ENCODE measurements at places on chromosomes 3 and 15.

- DNase-seq, result no peak
Measured at GRCh38 chr15:35209838-35210237, 124.7 kb upstream of the NANOGP8 start.

- DNase-seq, result no peak
Measured at GRCh38 chr15:51348688-51349087, 7.2 kb downstream of the GLDN start.

DNA sequence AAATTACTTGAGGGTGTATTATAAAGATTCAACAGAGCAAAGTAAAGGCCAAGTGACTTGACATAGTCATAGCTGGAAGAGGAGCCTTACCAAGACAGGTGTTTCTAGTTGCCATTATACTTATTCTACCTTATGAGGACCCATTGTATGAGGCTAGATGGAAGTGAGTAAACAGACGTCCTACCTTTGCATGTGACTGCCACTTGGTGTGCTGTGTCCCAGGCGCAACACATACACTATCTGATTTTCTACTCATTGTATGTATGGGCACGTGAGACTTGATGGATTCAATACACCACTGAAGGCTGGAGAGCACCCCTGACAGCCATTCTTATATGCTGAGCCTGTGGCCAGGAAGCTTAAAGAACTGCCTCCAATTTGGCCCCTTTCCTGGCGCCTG, 40.5 kb downstream of the BOC start:
- DNase-seq, result no peak

GRCh38 chr15:92466834-92467233, 73.2 kb downstream of the ST8SIA2 start:
- no peak for DNase-seq

- no peak for DNase-seq
Measured at GRCh38 chr15:31440754-31441311, 114.2 kb downstream of the KLF13 start.

DNA sequence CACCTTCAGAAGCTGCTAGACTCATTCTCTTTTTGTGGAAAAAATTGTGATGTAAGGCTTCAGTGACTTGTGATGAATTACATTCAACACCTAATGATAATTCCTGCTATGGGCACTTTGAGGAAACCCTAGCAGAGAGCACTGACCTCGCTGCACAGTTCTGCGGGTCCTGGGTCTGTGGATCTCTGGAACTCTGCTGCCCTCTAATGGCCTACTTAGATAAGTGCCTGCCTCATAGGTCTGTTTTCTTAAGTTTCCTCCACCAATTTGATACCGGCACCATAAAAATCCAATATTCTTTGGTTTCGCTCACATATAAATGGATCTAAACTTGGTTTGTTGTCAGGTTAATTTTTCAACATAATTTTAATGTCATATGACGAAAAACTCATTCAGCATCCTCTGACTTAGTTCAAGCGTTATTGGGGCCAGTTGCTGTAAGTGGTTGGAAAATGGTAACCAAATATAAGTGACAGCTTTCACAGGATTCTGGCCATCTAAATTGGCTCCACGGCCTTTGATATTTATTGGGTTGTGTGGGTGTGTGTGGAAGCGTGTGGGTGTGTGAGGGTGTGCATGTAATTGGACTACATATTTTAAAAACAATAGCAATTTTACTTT, 10.4 kb downstream of the SLITRK3 start:
- DNase-seq, result no peak

DNA sequence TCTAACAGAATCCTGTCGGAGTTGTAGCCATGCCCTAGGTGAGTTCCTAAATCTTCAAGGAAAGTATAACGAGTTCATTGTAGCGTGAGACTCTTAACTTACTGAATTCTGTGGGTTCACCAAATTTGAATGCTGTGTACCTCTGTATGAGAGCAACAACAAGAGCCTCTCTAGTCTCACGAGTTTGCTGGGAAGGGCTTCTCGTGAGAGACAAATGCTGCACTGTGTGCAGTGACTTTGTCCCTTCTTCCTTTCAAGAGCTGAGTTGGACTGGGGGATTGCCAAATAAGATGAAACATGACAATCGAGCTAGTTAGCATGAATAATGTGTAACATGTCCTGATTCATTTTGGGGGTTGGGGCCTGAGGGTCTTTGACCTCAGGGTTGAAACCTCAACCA, 32.2 kb downstream of the KAT2B start:
- DNase-seq, result no peak

GRCh38 chr3:81516042-81516441, 245.4 kb downstream of the GBE1 start:
- DNase-seq, result no peak

DNA sequence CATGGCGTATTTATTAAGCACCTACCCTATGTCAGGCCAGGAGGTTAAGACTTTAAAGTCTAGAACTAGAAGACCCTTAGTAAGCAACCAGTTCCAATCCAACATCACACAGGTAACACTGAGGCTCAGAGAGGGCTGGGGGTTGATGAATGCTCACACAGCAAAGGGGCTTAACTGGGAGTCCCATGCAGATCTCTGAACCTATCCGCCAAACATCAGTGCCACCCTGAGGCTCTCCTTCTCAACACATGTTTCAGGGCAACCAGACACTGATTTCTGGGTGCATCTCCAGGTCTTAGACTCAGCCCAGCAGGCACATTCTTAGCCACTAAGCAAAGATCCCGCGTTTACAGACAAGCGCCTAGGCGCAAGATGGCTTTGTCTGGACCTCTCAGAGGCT, 92.0 kb upstream of the SLC6A11 start:
- DNase-seq, result no peak

- DNase-seq, result no peak
Measured at GRCh38 chr15:40829115-40829514, 607 bp upstream of the PPP1R14D start.

DNA sequence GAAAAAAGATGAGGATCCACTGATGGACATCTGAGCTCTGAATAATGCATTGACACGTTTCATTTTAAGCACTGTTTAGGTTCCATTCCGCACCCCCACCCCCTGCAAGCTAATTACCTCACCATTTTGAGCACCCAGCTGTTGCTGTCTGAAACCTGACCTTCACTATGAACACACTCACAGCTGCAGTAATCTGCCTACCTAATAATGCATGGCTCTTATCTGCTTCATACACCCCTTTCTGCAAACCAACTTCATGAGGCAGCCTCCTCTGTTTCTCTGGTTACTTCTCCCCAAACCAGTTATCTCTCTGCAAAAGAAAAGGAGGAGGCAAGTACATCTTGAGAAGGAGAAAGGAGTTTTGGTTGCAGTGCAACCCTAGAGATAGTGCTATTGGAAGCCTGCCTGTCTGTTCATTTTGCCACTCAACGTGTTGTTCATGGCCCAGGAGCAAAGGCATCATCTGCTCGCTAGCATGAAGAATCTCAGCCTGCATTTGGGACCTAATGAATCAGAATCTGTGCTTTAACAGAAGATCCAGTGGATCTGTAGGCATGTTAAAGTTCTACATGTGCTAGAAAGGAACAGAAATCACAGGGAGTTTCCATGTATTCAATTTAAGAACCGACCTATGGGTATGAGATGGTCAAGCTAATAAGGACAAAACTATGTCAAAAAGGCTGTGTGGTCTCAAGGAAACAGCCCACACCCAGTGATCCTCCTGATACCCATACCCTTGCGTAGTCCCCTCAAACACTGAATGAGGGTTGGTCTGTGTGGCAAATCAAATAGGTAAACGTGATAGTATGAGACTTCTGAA, 87.2 kb downstream of the MB21D2 start:
- DNase-seq, result no peak

DNA sequence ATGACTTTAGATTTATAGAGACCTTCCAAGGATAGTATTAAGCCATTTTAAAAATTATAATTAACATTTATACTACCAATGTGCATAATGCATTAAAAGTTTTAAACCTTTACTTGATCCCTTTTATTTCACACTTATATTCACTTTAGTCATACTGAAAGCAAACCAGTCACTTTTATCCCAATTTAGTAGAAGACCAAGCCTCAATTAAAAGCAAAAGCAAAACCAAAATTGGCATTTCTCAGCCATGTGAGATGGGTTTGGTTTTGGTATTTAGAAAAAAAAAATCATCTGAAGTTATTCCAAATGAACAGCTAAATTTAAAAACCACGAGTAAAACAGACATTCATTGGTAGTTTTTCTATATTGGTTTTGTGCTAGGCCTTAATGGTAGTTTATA, 249.4 kb downstream of the LPP start:
- DNase-seq, result no peak

DNA sequence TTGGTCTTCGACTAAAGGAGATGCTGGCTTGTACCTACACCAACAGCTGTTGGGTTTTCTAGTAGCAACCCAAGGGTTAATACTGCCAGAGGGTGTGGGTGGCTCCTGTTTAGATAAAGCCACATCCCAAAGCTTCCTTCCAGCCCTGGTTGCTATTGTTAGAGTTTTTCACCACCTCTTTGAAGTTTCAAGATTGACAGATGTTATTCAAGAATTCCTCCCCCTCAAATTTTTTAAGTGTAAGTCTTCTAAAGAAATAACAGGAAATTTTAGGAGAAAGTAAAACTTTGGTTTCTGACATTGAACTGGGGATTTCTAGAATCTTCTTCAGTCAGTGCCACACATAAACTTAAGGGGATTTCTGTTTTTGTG, 60.9 kb downstream of the TGFBR2 start:
- DNase-seq, result no peak

DNA sequence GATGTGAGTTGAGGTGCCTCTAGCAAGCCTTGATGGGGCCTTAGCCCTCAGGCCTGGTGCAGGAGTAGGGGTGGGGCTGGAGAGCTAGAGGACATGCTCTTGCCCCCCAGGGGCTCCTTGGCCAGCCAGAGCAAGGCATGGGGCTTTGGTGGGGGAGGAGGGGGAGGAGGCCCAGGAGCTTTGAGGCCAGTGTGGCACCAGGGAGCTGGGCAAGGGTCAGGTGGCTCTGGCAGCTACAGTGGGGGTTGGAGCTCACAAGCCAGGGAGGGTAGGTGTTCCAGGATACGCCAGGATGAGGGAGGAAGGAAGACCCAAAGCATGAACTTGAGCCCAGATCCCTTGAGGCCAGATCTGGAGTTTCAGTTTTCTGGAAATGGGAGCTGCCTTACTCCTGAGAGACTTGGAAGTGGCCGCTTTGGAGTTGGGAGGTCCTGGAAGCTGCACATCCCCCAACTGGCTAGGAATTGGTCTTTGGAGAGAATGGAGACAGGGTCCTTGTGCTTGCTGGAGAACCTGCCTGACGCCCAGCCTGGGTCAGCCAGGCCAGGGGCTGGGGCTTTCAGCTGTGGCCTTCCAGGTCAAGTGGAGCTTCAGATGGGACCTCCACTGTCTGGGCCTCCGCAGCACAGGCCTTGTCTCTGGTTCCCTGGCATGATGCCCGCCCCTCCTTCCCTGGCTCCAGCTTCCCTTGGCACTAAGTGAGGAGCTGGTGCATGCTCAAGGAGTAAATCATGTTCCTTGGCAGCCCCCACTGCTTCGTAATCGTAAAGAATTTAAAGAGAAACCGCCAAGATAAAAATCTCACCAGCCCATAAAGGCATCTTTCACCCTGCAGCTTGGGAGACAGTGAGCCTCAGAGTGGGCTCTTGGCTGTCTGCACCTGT, 8.7 kb downstream of the SEMA3F start:
- DNase-seq, result peak; percentile 65

DNA sequence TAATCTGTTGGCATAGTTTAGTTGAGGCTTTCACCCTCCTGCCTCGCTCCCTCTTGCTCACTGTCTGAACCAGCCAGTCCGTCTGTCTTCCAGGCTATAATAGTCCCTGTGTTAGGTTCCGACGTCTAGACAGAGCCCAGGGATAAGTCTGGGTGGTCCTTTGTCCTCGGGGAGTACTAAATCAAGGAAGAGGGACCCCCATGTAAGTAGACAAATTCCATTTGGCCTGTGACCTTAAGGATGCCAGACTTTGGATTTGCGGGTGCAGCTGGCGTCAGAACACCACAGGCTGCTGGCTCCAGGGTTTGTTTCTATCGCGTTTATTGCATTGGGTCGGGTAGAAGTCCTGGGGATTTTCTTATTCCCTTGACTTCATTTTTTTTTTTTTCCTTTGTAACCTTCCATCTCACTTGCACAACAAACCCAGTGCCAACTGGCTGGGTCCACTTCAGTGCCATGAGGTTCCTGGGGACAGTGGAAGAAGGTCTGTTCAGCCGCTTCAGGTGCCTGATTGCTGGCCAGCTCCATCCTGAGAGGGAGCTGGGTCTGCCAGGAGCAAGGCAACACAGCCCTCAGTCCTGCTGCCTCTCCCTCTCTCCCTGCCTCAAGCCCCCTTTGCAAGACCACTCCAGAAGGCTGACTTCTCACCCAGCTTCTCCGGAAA, 95.4 kb upstream of the KLHL25 start:
- no peak for DNase-seq

- DNase-seq, result no peak
Measured at GRCh38 chr3:141740349-141740748, 2.3 kb downstream of the RNF7 start.

- DNase-seq, result no peak
Measured at GRCh38 chr3:117480525-117480924, 770.9 kb downstream of the TUSC7 start.

DNA sequence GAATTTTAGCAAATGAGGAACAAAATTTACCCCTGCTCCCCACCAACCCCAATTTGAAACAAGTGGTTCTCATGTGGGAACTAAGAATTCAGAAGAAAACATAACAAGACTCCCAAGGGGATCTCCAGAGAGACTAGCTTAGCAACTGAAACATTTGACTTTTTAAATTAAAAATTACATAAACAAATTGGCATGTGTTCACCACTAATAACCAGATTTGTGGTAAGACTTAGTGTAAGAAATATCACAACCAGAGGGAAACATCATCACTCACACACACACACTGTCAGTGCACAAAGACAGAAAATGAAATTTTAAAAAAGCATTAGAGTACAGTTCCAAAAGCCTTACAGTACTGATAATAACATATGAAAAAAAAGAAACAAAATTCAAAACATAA, 348.8 kb downstream of the CGGBP1 start:
- no peak for DNase-seq

- DNase-seq, result no peak
Measured at GRCh38 chr3:10157031-10157430, 7.7 kb upstream of the IRAK2 start.

GRCh38 chr3:186534113-186534669, 10.0 kb downstream of the CRYGS start:
- DNase-seq, result no peak

DNA sequence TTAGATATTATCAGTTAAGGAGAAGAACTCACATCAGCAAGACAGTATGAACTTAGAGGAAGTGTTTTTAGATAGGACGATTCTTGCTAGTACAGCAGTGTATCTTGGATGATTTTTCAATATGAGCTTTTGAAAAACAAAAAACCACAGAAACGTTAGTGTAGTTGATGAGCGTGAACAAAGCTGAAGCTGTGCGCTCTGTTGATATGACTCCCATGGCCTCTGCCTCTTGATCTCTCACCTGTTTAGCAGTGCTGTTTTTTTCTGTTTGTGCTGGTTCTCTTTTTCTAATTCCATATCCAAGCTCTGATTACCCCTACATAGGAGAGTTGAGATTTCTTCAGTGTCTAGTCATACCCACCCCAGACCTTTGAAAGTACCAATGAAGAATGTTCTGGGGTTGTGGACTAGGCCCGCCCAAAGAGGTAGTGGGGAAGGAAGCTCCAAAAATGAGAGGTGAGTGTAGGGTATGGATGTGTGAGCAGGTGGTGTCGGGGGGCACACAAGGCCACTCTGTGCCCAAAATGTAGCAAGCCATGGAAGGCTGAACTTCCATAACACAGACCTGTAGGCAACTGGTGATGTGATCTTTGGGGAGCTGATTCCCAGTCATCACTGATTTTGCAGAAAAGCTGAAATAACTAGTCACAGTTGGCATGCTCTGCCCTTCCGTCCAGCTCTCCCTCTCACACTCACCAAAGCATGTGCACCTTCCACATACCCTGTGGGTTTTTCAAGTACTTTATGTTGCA, 20.0 kb upstream of the CMTM7 start:
- DNase-seq, result no peak

- DNase-seq, result no peak
Measured at GRCh38 chr15:35768949-35769348, 223.0 kb upstream of the DPH6 start.
